ENCODE measurements at places on chromosomes 16 and 17.

DNA sequence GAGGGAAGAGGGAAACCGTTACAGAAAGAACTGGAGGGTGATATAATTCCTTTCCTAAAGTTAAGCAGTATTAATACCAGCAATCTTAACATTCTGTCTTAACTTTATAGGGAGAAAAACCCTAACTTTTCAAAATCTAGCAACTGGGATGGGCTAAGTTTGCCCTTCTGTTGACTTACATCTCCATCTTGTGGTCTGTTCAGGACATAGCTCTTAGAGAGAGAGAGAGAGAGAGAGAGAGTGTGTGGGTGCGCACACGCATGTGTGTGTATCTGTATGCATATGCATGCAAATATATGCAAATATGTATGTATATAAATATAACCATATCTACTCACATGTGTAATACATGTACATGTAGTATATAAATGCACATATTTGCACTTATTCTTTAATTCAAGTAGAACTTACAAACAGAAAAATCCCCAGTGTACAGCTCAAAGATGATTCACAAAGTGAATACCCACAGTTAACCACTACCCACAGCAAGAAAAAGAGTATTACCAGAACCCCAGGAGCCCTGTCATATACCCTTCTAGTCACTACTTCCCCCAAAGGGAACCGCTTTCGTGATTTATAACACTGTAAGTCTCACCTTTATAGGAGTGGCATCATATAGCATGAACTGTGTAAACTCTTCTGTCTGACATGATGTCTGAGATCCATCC, 46.5 kb downstream of the STX8 start:
- no peak for DNase-seq

DNA sequence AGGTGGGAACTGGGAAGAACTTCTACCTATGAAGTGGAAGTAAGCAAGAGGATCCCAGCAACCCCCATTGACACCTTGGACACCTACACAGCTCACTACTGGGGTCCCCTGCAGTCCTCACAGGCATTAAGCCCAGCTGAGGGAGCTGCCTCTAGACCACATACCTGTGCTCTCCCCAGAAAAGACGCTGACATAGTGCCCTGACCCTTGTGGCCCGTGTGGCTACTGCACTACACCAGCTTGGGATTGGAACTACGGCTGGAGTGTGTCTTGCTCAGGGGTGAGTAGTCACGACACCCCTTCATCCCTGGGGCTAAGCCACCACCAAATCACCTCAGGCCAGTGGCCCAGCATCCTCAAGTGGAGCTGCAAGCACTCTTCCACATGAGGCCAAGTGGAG, 54.2 kb upstream of the NSRP1 start:
- DNase-seq, result no peak

DNA sequence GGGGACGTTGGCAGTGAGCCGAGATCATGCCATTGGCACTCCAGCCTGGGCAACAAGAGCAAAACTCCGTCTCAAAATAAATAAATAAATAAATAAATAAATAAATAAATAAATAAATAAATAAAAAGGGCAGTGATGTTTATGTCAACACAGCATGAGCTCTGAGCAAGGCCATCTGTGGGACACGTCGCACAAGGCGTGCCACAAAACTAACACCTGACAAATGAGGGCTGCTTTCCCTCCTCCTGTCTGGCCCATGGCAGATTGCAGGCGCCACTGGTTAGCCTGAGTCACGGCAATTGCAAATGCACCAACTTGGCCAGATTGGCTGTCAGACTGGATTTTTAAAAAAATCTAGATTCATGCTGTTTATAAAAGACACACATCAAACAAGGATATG, 25.9 kb upstream of the SPNS3 start:
- DNase-seq, result no peak

DNA sequence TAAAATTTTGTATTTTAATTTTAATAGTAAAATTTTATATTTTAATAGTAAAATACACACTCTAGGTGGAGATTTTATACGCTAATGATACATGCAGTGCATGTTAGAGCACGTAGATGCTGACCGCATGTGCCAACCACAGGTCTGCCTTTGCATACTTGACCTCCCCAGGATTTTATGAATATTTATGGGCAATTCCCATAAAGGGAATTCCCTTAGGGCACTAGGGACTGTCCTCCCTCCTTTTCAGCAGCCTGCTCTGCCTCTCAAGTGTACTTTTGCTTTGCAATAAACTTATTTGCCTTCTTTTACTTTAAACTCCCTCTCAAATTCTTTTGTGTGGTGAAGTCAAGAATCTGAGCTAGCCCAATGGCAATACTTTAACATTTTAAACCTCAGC, 217.7 kb upstream of the CDH8 start:
- no peak for DNase-seq

- DNase-seq, result no peak
Observed at GRCh38 chr17:27569884-27570577, 61.0 kb upstream of the LGALS9 start.

- DNase-seq, result no peak
Observed at GRCh38 chr17:80901319-80901718, 90.3 kb upstream of the CHMP6 start.

- no peak for DNase-seq
Observed at GRCh38 chr17:37706446-37706845, 38.4 kb downstream of the HNF1B start.

GRCh38 chr17:75684924-75685323, 17.8 kb downstream of the SAP30BP start:
- DNase-seq, result no peak

DNA sequence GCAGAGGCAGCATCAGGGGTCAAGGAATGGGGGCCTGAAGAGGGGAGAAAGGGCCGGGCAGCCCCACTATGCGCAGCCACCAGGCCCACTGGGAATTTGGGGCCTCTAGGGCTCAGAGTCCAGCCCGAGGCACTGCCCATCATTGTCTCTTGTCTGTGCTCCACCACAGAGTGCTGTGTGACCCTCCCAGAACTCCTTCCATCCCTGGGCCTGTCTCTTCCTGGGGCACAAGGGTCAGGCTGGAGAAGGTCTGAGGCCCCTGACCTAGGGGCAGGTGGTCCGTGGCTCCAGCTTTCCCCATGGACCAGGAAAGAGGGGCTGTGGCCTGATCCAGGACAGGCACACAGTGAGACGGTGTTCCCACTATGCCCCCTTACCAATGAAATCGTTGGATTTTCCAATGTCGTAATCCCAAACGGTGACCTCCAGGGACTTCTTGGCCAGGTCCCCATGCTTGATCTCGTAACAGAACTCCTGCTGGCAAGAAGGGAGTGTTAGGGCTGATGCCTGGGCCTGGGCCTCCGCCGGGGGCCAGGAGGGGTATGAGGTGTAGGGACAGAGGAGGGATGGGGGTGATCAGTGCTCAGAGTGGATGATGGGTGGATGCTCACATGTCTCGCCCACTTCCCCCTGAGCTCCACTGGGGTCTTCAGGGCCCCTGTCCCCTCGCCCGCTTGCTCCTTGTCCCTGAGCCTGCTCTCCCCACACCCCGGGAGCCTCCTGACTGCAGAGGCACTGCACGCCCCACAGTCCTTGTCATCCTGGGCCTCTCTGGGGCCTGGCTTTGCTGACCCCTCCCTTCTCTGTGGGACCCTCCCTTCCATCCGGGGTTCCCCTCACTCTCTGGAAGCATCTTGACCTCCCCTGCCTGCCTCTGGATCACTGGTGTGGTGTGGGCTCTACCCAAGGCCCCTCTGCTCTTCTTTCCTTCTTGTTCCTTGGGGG, 10.7 kb downstream of the SCGB1C2 start:
- DNase-seq, result no peak

DNA sequence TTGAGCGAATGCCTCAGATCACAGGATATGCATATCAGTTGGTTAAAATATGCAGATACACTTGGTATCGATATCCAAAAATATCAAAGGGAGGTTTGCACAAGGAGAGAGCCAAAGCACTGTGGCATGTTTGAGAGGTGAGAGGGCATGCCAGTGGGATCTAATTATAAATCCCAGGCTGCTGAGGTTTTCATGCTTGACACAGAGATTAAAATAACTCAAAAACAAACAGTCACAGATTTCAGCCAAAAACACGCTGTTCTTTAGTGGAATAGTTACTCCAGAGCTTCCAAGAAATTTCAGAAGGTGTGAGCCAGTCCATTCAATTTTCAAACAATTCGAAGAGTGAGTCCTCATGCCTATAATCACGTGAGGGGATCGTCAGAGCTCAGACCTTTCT, 477.9 kb downstream of the SOX9 start:
- no peak for DNase-seq

DNA sequence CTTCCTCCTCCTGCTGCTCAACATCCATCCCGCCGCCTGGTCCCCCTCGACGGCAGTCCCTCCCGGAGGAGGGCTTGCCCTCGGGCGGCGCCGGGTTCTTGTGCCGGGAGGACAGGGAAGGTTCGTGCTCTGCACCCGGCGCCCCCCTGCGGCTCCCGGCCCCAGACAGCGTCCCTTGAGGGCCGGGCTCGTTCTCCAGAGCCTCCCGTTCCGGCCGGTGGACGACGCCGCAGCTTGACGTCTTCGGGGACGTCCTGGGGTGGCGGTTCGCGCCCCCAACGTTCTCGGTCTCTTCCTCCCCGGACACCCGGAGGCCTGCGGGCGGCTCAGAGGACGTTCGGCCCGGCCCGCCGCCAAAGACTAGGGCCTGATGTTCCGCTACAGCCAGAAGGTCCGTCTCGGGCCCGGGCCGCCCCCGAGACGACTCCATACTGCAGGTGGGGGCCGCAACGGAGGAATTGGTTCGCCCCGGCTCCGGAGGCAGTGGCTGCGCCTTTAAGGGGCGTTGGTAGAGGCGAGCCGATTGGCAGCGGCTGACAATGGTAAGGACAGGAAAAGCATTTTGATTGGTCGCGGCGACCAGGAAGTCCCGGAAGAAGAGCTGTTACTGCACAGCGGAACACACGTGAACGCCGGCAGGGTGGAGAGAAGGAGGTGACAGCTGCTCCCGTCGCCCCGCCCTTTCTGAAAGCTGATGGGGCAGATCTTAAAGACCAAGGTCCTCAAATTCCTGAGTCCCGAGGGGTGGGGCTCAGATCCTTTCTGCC, at the start of gene BORCS6:
TSS of gene BORCS6 (minus strand) at position 470 of the 767 bp plus-strand sequence. CDS start at position 430, 40 bp downstream.
- DNase-seq, result peak; percentile 93

DNA sequence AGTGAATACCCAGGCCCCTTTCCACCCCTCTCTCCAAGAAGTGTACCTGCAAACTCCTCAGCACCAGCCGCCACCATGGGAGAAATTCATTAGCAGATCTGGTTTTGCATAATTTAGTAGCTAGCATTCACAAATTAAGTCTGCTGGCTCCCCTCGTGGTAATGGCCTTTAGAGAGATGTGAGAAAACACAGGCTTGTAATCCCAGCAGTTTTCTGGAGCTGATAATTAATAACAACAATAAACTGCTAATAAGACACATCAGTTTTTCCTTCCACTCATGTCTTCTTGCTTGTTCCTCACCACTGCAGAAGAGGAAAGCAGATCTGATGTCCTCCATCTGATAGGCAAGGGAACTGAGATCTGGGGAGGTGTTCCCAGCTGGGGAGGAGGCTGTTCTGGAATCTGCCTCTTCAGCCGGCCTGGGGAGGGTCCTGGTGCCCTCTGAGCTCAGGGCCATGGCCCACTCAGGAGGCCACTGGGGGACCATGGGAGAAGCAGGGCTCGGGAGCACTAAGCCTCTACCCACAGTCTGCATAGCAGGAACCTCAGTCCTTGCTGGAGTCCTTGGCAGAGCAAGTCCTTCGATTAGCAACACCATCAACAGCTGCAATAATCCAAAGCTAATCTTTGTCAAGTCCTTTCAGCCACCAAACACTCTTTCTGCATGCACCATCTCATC, 74.2 kb upstream of the DNAJA2 start:
- DNase-seq, result no peak

Data from NCI-H1436 treated with DMSO at 0.1 percent for 48 hours (cell line).